ENCODE measurements at places on chromosomes 2 and 18. TPM values are rescaled to one million over a fixed set of nuclear protein-coding genes. Genes with fewer than 3 reads are reported as not detected.

The RESP18 gene
- not detected for total RNA-seq

DNA sequence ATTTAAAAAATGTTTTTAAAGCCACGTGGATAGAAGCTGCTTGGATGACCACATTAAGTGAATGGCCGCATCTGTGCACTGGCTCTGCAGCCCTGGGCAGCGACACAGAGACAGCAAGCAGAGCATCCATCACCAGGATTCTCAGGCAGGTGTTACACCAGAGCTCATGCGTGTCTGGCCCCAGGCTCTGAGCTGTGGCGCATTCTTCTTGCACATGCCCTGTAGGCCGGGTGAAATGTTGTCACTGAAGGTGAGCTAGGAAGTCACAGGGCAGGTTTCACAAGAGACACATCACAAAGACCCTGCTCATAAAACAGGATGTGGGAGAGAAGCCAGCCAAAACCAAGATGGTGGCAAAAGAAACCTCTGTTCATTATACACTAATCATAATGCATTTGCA lies 8.4 kb upstream of the PXDN start:
- H3K27ac ChIP-seq: no peak overlapping the region
- H3K27me3 ChIP-seq: peaks cover 9% of the 10 kb centered on the region
- DNase-seq: no peak
- H3K36me3 ChIP-seq: no peaks in the 10 kb centered on the region
- no peaks in the 10 kb centered on the region for H3K4me1 ChIP-seq

- no peaks in the 10 kb centered on the region for H3K27me3 ChIP-seq
- DNase-seq: no peak
- no peak overlapping the region for H3K4me3 ChIP-seq
- no peaks in the 10 kb centered on the region for H3K4me1 ChIP-seq
- no peak overlapping the region for H3K27ac ChIP-seq
- peaks cover 9% of the 10 kb centered on the region for H3K36me3 ChIP-seq
Observed at GRCh38 chr2:15544227-15544626, 16.9 kb downstream of the NBAS start.

DNA sequence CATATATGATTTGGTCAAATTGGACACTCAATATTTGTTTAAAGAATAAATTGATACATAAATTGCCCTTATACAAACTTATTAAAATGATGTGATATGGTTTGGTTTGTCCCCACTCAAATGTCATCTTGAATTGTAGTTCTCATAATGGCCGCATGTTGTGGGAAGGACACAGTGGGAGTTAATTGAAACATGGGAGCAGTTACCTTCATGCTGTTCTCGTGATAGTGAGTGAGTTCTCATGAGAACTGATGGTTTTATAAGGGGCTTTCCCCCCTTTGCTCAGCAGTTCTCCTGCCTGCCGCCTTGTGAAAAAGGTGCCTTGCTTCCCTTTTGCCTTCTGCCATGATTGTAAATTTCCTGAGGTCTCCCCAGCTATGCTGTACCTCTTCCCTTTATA lies 34.0 kb upstream of the SLC8A1 start:
- no peak for DNase-seq
- no peaks in the 10 kb centered on the region for H3K36me3 ChIP-seq
- peaks cover 5% of the 10 kb centered on the region for H3K4me1 ChIP-seq
- no peaks in the 10 kb centered on the region for H3K27me3 ChIP-seq
- no peak overlapping the region for H3K27ac ChIP-seq

The TNFAIP6 gene
- not detected for total RNA-seq

DNA sequence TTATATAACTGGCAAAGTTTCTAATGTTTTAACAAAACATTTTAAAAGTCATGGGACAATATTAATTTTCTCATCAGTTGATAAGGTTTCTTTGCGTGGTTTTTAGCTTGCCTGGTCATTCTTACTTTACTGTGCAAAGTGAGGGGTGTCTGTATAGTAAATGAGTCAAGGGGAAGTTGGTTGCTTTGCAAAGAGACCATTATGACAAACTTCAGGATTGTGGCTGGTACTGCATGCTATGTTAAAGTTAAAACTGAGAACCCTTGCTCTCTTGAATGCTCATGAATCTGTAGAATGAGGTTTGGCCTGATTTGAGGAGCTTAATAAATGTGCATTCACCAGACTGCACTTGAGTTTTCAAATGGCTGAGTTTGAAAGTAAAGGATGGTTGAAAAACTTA lies 47.0 kb downstream of the COL4A4 start:
- H3K36me3 ChIP-seq: no peaks in the 10 kb centered on the region
- DNase-seq: no peak
- no peak overlapping the region for H3K4me3 ChIP-seq
- H3K27ac ChIP-seq: no peak overlapping the region
- H3K4me1 ChIP-seq: no peaks in the 10 kb centered on the region

The TRIM43 gene
- total RNA-seq: not detected

The TCF7L1 gene
- total RNA-seq: not detected

Measured in activated CD8-positive, alpha-beta T cell treated with anti-CD3 and anti-CD28 coated beads for 36 hours (primary cell).